ENCODE measurements at places on chromosomes 2 and 18. TPM values are rescaled to one million over a fixed set of nuclear protein-coding genes. Genes with fewer than 3 reads are reported as not detected.

- DNase-seq = no peak
Measured at GRCh38 chr2:12809526-12809925, 92.8 kb downstream of the TRIB2 start.

DNA sequence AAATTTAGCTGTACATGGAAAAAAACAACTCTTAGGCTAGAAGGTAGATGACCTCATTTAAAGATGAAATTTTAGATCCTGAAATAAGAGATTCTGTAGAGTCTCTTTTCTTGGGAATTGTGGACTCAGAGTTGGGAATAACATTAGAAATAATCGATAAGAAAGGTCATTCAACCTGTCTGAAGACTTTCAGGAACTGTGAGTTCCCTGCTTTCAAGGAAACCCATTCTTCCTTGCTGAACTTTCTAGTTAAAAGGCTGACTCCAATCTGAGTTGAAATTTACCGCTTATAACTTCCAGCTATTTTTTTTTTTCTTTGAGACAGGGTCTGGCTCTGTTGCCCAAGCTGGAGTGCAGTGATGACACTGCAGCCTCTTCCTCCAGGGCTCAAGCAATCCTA, 16.8 kb upstream of the SMAD7 start:
- DNase-seq = no peak

DNA sequence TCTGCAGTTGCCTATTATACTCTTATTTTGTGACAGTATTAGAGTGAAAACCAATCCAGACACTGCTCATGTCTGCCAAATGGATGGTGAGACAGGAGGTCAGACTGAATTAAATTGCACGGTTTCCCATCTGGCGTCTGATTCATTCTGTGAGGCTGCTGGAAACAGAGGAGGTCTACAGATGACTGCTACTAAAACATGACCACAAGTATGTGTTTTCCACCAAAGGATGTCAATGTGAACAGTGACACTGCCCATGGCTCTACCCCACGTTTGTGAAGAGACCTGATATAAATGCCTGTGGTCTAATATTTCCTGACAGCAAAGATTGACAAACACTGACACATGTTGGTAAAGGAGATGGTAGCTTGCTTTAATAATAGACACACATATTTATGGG, 104.3 kb upstream of the ST6GAL2 start:
- DNase-seq = no peak

CYBRD1 gene
- total RNA-seq = 10.2 TPM

BMP10 gene
- total RNA-seq = not detected

LOXL3 gene
- 14.3 TPM for total RNA-seq
